Right lung (tissue), 10 donors: ENCODE measurements at places on chromosomes 12 and 14. TPM values are rescaled to one million over a fixed set of nuclear protein-coding genes. Genes with fewer than 3 reads are reported as not detected.
A peak's percentile ranks its signal among the peaks of the same experiment; 100 is the strongest.

DNA sequence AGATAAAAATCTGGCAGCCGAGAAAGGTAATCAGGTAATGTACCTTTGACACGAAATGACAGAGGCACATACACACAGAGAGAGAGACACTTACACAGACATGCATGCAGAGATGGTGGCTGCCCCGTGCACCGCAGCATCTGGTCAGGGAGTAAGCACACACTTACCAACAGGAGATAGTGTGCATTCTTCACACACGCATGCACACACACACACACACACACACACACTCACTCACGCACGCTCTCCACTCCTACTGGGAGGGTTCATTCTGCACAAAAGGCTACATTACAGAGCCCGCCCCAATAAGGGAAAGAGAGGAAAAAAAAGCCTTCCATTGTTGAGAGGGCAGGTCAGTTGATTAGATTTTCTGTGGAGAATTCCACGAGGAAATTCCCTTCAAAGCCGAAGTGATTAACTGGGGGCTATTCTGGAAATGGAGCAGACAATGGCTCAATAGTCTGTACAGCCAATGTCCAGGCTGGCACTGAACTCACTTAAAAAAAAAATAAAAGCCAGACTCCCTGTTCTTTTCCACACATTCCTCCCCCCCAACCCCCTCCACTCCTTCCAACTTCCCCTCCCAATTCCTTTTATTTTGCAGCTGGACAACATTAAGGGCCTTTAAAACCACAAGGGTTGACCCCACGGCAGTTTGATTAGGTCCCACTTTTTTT lies 1.4 kb upstream of the SOX5 start:
- DNase-seq = peak; percentile 24

DNA sequence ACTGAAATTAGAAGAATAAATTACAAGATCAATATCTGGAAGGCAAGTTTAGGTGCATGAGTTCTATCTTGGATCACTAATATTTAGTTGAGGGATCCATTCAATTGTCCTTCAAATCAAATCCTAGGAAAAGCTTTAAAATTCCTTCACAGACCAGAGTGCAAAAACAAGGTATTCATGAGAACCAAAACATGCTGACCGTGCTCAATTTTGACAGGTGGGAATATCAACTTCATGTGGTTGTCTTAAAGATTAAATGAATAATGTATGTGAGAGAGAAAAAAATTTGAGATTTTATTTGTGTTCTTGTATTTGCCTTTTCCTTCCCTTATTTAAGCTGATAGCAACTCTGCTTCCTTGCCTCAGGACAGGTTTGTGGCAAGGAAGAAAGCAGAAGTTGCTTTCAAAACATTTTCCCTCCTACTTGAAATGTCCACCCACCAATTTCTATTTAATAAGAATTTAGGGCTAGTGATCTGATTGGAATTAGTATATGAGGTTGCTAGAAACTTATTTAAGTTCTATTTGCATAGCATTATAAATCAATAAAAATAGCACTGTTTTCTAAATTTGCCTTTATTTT lies 4.9 kb upstream of the PPP1R12A start:
- no peak for DNase-seq

- DNase-seq = peak; percentile 83
Observed at GRCh38 chr12:1830981-1831963, 10.9 kb downstream of the LRTM2 start.

GRCh38 chr14:71324767-71325272 lies 417.6 kb downstream of the PCNX1 start:
- DNase-seq = no peak

- DNase-seq = no peak
Observed at GRCh38 chr14:58746261-58746660, 108.5 kb downstream of the DACT1 start.

DNA sequence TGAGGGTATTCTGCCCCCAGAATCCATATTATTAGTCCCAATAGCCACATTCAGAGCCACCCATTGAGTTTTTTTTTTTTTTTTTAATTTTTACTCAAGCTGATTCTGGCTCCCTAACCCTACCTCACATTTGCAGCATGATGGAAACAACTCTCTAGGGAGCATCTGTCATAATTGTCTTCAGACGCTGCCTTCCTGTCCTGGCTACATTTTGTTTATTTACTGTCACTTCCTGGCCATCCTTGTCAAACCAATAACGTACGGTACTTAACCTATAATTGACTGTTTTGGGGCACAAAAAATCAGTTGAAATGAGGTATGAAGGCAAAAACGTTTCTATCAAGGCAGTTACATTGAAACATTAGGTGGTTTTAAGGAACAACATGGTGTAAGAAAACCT lies 2.1 kb downstream of the GLIPR1 start:
- DNase-seq = no peak

DNA sequence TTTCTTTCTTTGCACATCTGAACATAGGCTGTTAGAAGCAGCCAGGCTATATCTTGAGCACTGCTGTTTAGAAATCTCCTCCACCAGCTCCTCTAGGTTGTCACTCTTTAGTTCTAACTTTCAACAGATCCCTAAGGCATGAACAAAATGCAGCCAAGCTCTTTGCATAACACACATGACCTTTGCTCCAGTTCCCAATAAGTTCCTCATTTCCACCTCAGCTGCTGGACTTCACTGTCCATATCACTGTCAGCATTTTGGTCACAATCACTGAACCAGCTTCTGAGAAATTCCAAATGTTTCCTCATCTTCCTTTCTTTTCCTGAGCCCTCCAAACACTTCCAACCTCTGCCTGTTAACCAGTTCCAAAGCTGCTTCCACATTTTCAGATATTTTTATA lies 27.6 kb upstream of the C14orf132 start:
- no peak for DNase-seq

The RAB3IP gene
- polyA plus RNA-seq = 46.7 TPM

DNA sequence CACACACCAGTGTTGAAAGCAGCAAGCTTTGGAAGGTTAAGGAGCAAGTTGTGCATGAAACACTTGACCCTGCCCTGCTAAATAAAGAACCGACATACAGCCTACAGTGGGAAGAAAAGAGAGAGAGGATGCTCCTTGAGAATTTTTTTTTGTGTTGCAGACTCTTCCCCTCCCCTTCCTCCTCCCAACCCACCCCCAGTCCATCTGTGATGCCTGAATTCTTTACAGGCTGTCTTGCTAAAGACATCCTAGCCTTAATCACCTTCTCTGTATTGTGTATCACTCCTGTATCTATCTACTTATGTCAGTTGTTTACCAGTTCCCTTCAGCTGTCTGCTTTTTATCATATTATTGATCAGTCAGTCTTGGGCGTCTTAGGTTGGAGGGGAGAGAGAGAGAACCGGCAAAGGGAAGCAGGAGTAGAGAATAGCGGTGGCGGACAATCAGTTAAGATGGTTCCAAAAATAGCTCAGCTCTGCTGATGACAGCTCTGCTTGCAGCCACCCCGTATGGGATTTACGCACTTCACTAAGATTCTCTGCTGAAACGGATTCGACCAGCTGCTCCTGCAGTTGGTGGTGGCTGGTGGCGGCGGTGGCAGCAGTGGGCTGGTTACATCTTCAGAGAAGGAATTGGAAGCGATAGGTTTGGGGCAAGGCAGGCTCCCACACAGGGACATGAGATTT lies 664.7 kb downstream of the NRXN3 start:
- no peak for DNase-seq

The RNU7-1 gene
- polyA plus RNA-seq = 20.2 TPM

- DNase-seq = no peak
Observed at GRCh38 chr12:108304633-108305032, 34.5 kb downstream of the CMKLR1 start.

GRCh38 chr12:107282628-107283027 lies 189.3 kb upstream of the CRY1 start:
- no peak for DNase-seq

- no peak for DNase-seq
Observed at GRCh38 chr12:80714846-80715245, 1.9 kb upstream of the MYF5 start.

- DNase-seq = no peak
Observed at GRCh38 chr14:89811954-89812575, 142.5 kb downstream of the EFCAB11 start.

- DNase-seq = no peak
Observed at GRCh38 chr12:91091916-91092715, 19.2 kb downstream of the LUM start.

The R3HDM2 gene
- polyA plus RNA-seq = 74.3 TPM

DNA sequence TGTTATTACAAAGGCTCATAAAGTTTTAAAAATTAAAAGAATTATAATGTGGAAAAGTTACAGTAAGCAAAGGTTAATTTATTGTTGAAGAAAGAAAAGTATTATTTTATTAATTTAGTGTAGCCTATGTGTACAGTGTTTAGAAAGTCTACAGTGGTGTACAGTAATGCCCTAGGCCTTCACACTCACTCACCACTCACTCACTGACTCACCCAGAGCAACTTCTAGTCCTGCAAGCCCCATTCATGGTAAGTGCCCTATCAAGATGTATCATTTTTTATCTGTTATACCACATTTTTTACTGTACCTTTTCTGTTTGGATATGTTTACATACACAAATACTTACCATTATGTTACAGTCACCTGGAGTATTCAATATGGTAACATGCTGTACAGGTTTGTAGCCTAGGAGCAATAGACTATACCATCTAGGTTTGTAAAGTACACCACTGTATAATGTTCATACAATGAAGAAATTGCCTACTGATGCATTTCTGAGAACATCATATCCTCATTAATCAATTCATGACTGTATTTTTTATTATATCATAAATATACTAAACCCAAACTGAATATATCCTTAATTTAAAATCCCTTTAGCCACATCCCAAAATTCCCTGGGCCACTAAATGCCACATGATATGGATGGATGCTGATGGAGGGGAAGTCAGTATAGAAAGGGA lies 43.6 kb upstream of the NID2 start:
- no peak for DNase-seq

DNA sequence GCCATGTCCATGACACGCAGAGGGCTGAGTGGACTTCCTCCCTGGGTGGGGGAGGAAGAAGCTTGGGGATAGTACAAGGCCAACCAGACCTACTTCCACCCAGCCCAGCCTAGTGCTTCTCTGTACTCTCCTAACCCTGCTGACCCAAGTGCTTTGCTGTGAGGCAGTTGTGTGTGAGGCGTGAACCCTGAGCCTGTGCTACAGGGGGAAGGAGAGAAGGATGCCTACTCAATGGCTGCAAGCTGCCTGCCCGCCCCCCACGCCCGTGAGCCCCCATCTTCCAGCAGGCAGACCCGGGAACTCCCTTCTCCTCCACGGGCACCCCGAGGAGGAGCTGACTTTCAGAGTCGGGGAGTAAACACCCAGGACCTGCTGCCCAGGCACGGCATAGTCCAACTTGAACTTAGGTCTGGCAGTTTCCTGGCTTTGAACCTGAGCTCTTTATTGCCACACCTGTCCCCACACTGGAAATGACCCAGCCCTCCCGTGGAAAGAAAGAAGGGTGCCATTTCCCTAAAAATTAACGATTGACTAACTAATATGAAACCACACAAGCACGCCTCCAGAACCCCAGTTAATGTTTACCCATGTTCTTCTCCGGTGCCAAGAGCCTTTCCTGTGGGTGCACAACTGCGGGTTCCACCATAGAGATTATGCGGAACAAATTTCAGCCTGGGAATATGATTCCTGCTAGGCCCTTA lies 10.8 kb downstream of the ALDH2 start:
- DNase-seq = no peak

DNA sequence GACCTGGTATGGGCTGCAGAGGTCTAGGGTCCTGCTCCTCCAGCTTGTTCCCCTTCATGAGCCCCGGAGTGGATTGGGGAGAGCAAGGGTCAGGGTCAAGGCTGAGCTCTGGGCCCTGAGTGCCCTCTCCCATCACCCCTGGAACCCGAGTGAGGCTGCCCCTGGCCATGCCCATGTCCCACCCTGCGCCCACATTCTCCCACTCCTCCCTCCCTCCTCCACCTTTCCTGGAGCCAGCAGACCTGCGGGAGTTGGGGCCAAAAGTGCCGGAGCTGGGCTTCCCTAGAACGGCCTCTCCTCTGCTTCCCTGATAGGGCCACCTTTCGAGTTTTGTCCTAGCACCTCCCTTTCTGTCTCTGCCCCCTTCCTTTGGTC lies 590 bp downstream of the SCNN1A start:
- DNase-seq = no peak

DNA sequence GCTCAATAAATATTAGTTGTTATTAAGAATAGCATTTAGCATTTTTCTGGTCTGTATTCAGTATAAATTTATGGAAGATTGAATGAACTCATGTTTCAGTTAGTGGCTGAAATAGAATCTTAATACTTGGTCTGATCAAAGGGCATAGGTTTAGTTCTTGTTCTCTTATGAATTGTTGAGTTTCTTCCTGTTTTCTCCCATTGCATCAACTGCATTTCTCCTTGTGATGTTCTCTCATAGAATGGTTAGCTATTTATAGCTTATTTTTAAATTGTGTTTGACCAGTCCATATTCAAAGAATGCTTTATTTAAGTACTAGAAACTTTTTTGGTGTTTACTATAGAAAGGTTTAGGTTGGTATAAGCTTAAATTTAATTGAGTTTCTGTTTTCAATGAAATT lies 29.8 kb downstream of the APAF1 start:
- DNase-seq = no peak

- DNase-seq = no peak
Observed at GRCh38 chr14:95677179-95677835, 8.9 kb upstream of the TCL1B start.

GRCh38 chr14:36935976-36936678 lies 236.3 kb downstream of the SLC25A21 start:
- no peak for DNase-seq

The NR1H4 gene
- polyA plus RNA-seq = 0.40 TPM

The PLEKHD1 gene
- 0.19 TPM for polyA plus RNA-seq

DNA sequence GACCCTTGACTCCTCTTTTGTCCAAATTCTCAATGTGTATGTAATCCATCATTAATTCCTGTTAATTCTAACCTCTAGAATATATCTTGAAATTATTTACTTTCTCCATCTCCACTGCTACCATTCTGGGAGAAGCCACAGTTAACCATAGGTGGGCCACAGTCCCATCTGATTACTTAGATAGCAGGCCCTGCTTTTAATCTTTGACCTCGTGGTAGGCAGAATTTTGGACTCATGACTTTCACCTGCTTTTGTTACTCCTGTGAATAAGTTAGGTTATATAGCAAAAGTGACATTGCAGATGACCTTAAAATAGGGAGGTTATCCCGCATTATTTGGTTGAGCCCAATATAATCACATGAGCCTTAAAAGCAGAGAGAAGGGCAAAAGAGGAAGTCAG lies 264.2 kb downstream of the GPHN start:
- no peak for DNase-seq

DNA sequence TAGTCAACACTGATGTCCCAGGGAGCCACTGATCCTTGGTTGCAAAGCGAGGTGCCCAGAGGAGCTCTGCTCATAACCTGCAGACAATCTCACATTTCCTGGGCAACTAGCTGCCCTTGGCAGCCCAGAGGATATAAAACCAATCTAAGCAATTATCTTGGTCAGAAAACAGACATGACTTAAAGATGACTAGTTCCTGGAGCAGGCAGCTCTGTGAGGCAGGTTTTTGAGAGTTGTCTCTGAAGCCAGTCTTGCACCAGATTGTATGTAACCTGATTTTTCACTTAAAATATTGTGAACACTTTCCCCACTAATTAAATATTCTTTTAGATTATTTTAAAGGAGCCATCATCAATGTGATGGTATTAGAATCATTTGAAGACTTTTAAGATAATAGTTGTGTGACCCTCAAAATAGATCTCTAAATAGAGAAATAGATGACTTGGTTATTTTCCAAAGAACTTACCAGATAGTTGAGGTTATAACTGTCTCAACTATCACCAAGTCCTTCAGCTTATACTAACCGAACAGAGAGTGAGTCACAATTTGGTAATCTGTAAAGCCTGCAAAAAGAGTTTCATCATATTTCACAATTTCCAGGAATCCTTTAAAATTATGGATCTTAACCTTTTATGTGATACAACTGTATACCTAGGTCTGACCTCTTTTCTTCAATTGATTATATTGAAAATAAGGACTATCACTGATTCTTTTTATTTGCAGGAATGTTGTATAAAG lies 75.9 kb downstream of the LIN7A start:
- no peak for DNase-seq
